ENCODE measurements at places on chromosomes 7 and 10.

- DNase-seq, result peak; percentile 96
These were observed 1.7 kb upstream of the ANKRD22 start for GRCh38 chr10:88853155-88853881.

DNA sequence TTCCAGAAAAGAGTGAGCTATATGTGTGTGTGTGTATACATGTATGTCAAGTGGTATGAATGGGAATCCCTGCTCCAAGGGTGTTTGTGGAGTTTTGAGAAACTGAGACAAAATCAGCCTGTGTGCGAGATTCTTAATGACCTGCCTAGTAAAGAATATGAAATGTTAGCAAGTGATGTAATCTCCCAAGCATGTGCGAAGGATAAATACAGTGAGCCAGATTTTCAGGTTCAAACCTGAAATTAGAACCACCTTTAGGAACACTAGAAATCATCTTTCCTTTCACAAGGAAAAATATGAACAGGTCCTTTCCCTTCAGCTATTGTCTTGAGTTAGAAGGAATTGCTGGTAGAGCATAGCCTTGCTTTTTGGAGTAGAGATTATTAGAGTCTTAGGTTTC is 457.6 kb downstream of the LRMDA start:
- DNase-seq, result no peak

DNA sequence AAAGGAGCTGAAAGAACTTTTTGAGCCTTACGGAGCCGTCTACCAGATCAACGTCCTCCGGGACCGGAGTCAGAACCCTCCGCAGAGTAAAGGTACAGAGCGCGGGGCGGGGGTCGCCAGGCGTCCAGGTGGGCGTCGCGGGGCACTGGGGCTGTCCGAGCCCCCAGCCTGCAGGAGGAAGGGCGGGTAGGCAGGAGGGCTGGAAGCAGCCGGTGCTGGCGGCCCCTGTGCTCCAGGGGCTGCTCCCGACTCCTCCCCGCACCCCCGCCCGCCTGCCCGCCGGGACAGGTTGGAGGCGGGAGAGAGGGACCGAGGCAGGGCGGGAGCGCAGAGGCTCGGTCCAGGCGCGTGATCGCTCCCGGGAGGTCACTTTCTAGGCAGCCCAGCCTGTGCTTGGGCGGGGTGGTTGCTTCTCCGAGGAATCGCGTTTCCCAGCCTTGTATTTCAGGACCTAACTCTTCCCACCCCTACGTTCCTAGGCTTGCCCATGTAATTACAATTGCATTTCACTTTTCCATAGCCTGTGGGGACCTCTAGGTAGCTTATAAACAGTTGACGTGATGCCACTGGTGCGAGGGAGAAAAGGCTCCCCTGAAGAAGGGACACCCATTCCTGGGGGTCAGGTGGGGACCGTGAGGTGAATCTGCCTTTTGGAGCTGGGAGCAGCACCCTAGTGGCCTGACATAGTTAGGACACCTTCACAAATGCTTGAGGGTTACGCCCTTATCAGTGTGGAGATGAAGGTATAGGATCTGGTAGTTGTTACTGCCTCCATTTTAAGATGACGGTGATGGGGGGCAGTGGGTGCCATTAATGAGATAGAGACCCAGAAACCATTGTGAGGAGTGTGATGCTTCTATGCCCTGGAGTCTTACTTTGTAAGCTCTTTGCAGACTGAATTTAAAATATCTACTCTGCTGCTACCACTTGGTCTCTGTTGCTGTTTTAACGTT is 148.2 kb downstream of the CELF2 start:
- peak; percentile 69 for DNase-seq

DNA sequence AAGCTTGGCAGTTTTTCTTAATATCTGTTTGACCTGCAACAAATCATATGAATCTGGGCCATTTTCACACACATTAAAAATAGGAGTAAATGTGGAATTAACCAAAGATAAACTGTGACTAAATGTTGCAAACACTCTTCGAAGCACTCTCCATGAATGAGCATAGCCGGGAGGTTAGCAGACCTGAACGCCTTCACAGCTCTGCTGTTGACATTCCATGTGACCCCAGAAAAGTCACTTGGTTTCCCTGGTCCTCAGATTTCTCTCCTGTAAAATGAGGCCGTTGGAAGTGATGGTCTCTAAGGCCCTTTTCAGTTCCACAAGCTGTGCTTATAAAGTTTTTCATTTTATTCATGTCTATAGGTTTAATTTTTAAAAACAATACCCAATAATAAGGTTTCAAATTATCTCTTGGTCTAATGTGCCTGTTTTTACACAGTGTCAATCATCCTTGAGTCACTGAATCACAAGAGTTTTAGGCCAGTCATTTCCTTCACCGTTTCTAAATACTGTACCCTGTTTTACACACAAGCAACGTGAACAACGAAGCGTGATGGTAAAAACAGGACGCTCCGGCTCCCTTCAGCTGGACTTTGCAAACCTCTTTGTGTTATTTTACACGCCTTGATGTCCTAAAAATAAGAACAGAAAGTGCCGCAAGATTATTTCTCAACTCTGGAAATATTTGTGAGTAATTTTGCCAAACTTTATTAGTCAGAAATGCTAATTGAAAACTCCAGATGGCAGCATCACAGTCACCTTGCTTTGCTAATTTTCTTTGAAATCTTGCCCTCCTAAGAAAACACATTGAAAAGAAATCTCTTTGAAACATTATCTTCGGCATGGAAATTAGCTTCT is 38.6 kb upstream of the MET start:
- peak; percentile 94 for DNase-seq

- DNase-seq, result no peak
These were observed 298.5 kb upstream of the KLF6 start for GRCh38 chr10:4083509-4084003.

- no peak for DNase-seq
These were observed 11.7 kb upstream of the SERPINE1 start for GRCh38 chr7:101115215-101115614.

GRCh38 chr10:3493621-3494020 is 291.4 kb downstream of the KLF6 start:
- DNase-seq, result no peak

DNA sequence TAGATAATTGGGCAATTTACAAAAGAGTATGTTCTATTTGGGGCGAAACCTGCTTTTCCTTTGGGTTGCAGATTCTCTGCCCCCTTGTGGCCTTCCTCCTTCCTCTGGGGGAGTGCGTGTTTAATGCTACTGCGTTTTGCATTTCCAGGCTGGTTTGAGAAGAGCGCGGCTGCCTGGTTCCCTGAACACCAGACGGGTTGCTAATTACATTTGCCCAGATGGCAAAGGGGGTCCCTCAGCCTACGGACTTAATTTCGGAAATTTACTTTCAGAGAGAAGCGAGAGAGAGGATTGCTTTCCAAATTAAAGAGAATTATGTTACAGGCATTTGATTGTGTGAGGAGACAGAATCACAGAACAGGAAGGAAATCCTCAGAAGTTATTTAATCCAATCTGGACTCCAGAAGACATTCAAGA is 91.9 kb upstream of the JAZF1 start:
- DNase-seq, result peak; percentile 61

DNA sequence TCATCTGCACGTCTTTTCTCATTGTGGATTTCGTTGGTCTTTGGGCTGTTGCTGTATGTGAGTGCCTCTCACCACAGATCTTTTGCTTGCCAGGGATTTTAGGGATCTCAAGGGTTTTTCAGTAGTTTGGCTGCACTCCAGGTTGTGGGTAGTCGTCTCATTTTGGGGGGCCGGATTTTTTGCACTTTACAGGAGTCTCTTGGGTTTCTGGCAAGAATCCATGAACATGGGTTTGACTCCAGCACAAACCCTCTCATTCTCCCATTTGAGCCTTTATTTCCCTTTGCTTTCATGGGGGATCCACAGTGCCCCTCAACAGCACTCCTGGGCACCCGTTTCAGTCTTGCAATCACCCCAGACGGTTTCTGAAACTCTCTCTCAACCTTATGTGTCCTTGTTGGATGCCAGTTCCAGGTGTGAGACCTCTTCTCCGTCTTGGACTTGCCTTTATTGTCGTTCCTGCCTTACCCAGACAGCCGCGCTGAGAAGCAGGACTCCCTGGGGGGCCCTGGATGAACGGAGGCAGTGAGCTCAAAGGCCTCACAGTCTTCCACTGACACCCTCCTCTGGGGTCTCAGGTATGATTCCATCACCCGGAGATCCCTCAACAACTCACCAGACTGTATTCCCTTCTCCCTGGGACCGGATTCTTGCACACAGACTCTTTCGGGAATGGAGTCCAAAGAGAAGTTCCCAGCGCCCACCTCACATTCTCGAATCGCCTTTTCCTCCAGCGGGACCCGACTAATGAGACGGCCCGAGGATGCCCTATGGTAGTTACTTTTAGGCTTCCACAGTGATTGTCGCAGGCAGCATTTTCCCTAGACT is 18.8 kb upstream of the ZNF273 start:
- no peak for DNase-seq

GRCh38 chr10:84241185-84241790 is at the start of gene LRIT1:
Gene LRIT1 (minus strand): TSS chr10:84241546. CDS start chr10:84241439, 107 bp downstream.
- DNase-seq, result no peak

GRCh38 chr10:47378606-47379444 is 5.3 kb downstream of the ZNF488 start:
- DNase-seq, result no peak

DNA sequence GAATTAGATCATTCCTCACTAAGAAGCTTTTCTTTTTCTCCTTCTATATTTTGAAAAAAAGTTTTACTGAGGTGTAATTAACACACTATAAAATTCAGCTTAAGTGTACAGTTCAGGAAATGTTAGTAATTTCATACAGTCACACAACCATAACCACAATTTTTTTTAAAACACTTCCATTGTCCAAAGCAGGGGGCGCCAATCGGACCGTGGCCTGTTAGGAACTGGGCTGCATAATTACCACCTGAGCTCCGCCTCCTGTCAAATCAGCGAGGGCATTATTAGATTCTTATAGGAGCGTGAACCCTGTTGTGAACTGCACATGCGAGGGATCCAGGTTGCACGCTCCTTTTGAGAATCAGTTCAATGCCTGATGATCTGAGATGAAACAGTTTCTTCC is 427.1 kb downstream of the TFEC start:
- DNase-seq, result no peak

All from inflammatory macrophage treated with lipopolysaccharide for 4 hours (primary cell).